ENCODE measurements at places on chromosomes 6 and 20.

DNA sequence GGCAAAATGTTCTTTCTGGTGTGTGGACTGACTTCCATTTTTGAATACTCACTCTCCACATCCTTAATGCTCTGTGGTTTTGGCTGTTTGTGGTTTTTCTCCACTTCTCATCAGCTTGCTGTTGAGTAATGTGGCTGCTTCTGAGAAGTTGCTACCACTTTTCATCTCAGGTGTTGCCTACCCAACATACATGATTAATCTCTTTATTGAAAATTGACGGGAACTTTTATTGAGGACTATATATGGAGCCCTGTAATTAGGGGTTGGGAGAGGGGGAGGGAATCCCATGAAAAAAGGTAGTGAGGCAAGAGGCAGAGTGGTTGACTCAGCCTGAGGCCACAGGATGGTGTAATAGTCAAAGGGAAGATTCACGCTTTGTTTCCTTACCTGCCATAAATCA lies 17.6 kb downstream of the IL22RA2 start:
- no peak for DNase-seq

GRCh38 chr6:101444717-101445116 lies 51.2 kb downstream of the GRIK2 start:
- no peak for DNase-seq

DNA sequence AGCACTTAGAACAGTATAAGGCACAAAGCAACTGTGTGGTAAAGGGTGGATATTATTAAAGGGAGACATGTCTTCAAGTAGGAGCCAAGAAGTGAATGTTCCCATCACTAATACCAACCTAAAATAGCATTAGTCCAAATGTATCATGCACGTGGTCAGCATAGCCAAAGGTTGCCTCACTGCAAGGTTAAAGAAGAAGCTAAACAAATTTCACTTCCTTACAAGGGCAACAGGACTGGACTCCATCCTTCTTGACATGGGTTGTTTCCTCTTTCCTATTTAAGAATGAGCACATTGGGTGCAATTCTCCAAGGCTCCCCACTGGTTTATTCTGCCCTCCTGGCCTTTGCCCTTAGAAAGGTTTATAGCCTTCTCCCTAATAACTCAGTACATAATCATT lies 186.7 kb downstream of the PHACTR1 start:
- DNase-seq = no peak

- DNase-seq = no peak
These were observed 173.8 kb upstream of the RAB32 start for GRCh38 chr6:146369866-146370265.

DNA sequence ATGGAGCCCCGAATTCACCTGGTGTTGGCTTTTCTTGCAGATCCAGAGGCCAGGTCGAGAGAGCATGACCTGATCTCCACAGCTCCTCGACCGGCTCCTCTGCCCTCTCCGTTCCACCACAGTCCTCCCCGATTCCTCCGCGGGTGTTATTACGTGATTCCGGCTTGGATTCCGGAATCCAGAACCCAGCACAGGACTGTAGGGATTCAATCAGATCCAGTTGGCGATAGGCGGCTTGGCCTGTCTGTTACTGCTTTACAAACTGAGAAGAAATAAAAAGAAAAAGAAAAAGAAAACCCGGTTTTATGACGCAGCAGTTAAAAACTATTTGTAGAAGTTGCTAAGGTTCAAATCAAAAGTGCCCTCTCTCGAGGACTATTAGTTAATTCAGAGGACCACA lies 222.7 kb downstream of the EYA2 start:
- no peak for DNase-seq

GRCh38 chr6:149150801-149151398 lies 166.6 kb upstream of the TAB2 start:
- no peak for DNase-seq

DNA sequence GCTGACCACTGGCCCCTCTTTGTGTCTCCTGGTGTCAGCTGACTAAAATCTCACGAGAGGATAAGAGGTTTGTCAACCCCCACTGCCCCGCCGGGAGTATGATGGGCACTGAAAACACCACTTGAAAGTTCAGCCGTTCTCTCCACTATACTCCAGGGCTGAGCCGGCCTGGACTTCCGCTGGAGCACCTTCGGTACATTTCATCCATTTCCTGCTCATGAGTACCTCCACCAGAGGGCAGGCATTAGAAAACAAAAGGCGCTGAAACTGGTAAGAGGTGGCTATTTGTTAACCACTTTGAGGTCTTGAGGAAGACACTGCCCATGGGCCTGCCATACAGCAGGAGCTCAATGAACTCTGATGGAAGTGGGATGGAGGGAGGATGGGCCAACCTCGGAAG lies 17.9 kb upstream of the ANKRD60 start:
- no peak for DNase-seq

DNA sequence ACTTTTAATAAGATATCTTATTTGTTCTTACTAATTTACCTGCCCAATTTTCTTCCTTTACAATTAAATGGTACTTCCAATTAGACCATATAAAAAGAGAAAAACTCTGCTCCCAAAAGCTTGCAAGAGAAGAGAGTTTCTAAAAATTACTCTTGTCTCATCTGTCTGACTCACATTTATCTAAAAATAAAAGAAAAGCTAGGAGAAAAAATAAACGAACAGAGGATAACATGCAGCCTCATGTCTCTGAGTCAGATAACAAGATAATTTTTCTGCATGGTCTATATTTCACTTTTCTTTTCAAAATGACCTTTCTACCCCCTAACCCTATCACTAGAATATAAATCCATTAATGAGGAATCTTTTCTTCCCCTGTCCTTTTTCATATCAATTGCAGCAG lies 127.2 kb upstream of the TCF21 start:
- no peak for DNase-seq

DNA sequence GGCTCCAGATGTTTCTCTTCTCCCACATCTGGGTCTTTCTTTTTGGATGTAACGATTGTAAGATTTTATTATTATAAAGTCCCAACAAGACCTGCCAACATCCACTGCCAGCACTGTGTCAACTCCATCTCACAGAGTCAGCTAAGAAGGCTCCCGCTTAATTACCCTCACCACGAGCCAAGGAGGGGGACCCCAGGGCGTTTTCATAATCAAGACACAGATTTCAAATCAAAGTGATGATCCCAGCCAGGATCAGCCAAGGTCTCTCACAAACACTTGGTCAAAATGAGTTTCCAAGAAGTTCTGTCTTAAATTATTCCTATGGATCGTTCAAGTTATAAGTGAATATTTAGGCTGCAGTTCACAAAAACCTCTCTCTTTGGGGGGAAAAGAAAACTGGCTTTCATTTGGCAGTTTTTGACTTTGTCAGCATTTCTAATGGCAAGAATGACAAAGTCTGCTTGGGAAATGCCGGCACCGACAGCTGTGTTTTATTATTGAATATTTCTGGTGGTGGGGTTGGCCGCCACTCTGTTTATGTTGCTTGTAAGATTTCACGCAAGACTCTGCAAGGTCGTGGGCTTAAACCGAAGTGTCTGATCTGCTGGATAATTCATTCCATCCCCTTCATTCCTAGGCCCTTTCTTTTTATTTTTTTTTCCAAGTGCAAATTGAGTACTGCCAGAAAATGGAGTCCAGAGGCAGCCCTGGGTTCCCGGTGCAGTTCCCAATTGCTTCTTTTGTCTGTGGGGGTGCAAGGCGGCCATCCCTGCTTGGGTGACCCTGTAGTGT lies 170.2 kb upstream of the PMEPA1 start:
- no peak for DNase-seq

DNA sequence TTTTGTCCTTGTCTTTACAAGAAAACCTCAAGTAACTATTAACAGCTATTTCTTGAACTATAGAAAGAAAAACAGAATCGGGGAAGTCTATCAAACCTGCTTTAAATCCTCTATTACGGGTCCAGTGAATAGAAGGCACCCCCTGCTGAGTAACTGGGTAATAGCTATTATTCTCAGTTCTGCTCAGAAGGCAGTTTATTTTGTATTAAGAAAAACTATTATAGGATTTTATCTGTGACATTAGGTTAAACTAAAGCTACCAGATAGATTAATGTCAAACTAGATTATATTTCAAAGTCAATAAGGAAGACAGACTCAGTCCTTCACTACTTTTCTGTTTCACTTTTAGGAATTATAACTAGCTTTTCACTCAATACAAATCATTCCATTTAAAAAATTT lies 93.7 kb downstream of the DST start:
- DNase-seq = no peak

GRCh38 chr6:141282263-141282662 lies 850.5 kb upstream of the GJE1 start:
- DNase-seq = no peak

GRCh38 chr6:166318649-166319600 lies 10.7 kb upstream of the PRR18 start:
- no peak for DNase-seq

- no peak for DNase-seq
These were observed 12.9 kb downstream of the ANKS1A start for GRCh38 chr6:34901930-34902329.

DNA sequence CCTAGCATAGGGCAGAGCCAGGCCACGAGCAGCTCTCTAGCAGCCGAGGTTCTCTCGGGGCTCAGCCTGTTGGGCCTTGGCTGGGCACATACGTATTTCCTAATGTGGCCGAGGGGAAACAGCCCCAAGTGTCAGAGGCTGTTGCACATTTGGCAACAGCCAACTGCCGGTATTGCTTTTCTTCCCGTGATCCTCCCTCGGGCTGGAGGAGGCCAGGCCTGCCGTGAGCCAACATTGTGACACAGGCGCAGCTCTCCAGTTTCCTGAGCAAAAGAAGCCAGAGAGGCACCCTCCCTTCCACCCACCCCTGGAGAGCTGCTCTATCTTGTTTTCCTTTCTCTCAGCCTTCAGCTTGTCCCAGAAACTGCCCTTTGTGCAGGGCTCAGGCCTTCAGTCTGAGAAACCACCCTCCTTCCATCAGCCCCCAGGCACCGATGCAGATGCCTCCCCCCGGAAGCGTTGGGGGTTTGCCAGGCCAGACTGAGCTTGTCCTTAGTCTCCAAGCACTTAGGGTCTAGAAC lies 5.1 kb upstream of the BPI start:
- no peak for DNase-seq

DNA sequence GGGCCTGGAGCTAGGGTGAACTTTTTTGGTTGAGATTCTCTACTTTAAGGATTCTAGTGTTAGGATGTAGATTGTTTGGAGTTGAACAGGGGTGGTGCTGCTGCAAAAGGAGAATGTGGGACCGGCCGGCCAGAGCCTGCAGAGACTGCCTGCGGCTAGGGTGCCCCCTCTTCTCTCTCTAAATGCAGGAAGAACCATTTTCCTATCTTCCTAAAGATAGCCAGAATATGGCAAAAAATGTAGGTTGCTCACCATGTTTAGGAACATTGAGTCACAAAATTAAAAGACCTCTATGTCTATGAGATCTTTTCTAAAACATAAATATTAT lies 39.5 kb downstream of the BICRAL start:
- no peak for DNase-seq

GRCh38 chr6:34645627-34646026 lies 50.9 kb downstream of the ILRUN start:
- no peak for DNase-seq

DNA sequence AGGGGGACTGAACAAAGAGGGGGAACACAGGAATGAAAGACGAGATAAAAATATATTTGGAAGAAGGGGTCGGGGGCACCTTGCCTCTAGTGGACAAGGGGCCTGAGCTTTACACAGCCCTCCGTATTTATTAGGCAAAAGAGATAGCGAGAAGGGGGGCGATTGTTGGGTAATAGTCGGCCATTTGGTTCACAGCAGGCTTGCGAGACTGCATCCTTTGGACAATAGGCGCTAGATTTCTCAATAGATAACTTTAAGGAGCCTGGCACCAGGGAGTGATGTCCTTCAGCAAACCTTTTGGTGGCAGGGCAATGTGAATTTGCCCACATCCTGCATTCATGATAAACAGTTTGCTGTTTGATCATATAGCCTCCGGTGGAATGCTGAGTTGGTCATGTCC lies 3.0 kb upstream of the NANP start:
- no peak for DNase-seq

DNA sequence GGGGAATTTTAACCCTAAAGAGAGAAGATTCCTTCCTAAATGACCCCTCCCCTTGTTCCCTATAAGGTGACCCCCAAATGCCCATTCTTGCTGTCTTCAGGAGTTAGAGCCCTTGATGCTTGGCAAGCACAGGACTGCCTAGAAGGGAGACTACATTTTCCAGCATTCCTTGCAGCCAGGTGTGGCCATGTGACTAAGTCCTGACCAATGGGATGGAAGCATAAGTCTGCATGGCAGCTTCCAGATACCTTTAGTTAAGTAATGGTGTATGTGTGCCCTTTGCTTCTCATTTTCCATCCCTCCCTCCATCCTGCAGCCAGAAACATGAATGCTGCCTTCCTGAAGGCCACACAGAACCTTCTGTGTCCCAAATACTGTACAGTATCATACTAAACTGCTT lies 5.5 kb downstream of the BFSP1 start:
- no peak for DNase-seq

DNA sequence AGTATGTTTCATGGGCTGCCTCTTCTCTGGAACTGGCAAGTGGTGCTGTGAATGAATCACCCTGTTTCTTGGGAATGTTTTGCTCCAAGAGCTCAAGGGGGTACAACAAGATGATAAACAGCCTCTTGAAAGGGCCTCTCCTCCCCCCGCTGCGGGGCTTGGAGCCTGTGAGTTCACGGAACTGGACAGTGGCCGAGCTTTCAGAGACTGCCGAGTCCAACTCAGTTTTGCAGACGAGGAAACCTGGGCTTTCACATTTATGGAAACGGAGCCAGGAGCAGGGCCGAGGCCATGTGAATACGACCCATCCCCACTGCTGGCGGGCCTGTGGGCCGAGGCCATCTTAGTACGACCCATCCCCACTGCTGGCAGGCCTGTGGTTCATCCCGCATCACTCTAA lies 18.2 kb upstream of the SRC start:
- no peak for DNase-seq

GRCh38 chr20:53622247-53623133 lies 28.9 kb upstream of the ZNF217 start:
- no peak for DNase-seq

DNA sequence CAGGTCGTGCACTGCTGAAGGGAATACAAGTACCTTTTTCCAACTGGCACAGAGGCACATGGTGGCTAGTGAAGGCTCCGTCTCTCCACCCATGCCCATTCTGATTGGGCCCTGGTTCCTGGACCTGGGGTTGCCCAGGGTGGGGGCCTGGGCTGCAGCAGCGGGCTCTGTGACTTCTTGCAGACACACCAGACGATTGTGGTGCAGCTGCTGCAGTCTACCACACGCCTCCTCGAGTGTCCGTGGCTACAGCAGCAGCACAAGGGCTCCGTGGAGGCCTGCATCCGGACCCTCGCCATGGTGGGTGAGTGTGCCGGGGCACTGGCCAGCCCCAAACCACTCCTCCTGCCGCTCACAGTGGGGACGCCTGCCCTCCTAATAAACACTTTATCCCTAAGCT lies 29.2 kb downstream of the UQCC2 start:
- no peak for DNase-seq

All from stimulated activated CD8-positive, alpha-beta memory T cell treated with anti-CD3 and anti-CD28 coated beads, Interleukin-4, amount 100 ng/mL, for 4 hours (primary cell).